HT-29 (cell line): ENCODE measurements at places on chromosomes 4 and X. TPM values are rescaled to one million over a fixed set of nuclear protein-coding genes. Genes with fewer than 3 reads are reported as not detected.
A peak's percentile ranks its signal among the peaks of the same experiment; 100 is the strongest.

DNA sequence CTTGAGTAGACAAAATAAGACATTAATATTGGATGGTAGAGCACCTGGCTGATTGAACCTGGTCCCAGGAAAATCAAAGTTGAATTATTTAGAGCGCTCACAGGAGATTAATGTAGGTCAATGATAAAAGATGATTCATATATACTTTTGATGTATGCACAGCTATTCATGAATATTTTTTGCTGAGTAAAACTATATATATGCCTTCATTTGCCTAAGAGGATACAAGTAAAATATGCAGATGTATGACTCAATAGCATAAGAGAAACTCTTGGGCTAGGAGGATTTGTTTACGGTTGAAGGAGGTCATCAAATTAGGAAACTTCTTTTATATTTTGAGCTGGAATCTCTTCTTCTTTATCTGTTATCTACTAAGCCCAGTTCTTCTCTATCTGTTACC lies 202.7 kb upstream of the HS3ST1 start:
- DNase-seq, result no peak

DNA sequence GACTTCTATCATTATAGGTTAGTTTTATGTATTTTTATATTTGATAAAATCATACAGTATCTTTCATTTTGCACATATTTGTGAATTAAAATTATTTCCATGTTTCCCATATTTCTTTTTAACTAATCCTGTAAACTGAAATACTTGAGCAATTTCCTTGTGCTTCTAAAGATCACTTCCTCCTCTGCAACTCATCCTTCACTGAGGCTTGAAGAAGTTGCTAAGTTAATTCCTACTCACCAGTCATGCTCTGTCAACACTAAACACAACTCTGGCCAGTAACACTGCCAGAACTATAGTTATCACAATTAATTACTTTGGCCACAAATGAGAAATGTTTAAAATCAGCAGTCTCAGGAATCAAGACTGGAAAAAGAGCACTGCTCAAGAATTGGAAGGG lies 6.7 kb downstream of the SPATA4 start:
- no peak for DNase-seq

GRCh38 chr4:174369985-174370384 lies 86.3 kb downstream of the CEP44 start:
- DNase-seq, result no peak

DNA sequence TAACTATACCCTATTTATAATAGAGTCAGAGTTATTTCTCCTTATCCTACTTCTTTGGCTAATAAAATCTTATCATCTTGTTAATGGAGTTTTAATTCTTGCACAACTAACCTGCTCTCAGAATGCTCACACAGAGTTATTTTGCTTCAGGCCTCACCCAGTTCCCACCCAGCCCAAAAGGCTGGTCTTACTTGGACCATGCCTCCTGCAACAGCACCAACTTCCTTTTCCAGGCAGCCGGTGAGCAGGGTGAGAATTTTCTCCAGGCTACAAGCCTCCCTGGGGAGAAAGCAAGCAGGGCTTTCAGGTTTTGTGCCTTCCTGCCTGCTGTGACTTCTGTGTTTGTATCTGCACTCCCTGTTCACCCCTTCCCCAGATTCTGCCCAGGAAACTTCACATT lies 29.1 kb upstream of the BANK1 start:
- DNase-seq, result no peak

- no peak for DNase-seq
Measured at GRCh38 chrX:118717678-118718391, 9.6 kb upstream of the IL13RA1 start.

- DNase-seq, result no peak
Measured at GRCh38 chrX:22357621-22358020, 84.9 kb downstream of the CBLL2 start.

- DNase-seq, result no peak
Measured at GRCh38 chr4:143095447-143095846, 89.3 kb upstream of the USP38 start.

GRCh38 chr4:180189666-180190065 lies 2053.5 kb upstream of the TENM3 start:
- DNase-seq, result no peak

GRCh38 chr4:24930151-24930550 lies 17.3 kb upstream of the CCDC149 start:
- no peak for DNase-seq

- DNase-seq, result no peak
Measured at GRCh38 chrX:150771116-150771515, 77.9 kb downstream of the MTMR1 start.

DNA sequence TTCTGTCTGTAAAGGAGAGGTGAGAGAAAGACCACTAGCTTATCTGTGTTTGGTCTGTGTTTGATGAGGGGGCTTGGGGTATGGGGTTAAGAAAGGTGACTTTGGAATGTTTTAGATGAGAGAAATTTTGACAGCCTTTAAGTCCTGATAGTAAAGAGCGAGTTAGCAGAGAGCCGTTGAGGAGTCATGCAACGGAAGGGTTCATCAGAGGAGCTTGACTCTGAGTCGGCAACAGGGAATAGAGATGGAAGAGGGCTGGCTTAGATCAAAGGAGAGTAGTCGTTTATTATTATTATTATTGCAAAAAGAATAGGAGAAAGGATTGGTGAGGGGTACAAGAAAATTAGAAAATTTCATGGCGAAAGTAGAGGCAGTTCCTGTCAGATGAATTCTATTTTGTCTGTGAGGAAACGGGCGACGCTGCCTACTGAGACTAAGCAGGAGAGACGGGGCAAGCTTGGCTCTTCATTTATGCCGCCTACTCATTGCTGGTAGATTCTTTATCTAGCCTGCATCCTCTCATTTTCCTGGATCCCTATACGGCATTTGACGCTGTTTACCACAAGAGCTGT lies 473 bp upstream of the VAMP7 start:
- no peak for DNase-seq

DNA sequence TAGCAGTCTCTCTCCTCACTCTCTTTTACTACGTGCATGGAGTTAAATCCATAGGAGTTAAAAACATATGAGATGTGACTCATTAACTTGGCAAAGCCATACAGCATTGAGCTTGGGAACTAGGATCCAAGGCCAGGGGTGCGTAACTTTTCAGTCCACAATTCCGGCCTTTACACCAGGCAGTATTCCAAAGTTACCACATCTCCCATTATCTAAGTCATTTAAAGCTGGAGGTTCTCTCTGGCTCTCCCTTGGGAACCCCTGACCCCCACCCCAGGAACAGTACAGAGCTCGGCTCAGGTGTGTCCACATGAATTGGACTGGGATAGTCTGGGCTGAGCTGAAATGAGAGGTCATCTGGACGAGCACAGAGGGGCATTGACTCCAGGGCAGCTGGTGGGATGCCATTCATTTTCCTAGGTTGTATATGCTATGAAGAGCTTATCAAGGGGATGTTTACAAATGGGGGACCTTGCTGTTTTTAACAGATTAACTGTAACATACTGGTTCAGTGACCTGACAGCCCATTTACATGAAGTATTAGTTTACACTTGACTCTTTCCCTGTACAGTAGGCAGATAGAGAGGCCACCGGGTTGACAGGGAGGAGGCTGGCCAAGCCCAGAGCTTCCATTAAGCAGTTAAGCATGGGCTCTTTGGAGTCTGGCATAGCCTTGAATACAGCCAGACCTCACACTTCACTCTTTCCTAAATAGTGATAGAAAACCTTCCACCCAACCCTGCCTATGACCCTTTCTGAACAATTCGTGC lies 128.8 kb downstream of the RAB28 start:
- DNase-seq, result no peak

DNA sequence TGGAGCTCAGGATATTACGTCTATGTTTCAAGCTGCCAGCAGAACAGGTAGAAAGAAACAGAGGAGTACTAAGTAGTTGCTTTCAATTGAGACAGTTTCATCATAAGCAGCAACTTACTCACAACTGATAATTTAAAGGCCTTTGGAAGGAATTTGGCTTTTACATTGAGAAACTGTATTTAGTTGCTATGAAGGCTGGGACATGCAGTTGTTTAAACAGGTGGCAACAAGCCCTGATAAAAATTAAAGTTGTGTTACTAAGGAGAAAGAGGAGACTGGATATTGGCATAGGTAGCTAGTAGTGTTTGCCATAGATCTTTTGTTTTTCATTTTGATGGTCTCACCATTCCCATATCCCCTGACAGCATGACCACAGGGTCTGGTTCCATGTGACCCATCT lies 18.4 kb downstream of the MID1IP1 start:
- no peak for DNase-seq

GRCh38 chr4:42638993-42639392 lies 17.9 kb downstream of the ATP8A1 start:
- DNase-seq, result no peak

DNA sequence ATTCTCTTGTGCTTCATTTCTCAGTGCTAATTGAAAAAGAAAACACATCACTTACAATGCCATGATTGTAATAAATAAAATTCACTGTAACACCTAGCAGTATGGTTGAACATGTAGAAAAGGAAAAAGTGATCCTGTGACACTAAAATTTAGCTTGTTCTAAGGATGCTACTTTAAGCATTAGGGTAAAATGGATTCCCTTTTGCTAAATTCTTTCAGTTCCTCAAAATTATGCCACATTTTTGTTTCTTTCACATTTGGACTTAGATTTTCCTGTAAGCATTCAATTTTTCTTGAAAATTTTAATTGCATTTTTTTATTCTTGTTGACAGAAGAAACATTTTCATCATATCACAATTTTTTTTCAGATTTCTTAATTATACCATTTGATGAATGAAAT lies 19.4 kb downstream of the TET2 start:
- DNase-seq, result no peak

DNA sequence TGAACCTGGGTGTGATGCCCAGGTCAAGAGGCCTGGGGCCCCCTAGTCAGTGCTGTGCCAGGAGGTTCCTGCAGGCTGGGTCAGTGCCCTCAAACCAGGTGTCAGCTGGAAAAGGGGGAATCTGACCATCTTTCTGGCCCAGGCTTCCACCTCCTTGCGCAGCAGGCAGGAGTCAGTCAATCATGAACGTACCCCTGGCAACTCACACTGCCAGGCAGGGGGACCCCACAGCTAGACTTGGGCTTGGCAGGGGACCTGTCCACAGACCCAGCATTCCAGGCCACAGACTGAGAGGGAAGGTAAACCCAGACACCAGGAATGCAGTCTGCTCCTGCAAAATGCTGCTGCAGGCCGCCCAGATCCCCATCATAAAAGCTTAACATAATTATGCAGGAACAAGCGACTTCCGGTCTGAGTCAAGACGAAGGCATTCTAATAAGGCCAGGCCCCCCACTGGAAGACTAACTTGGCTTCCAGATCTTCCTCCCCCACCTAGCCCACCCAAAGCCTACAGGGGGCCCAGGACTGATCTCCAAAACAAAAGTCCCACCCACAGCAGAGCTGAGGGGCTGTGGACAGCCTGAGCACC lies 156.3 kb downstream of the BCOR start:
- no peak for DNase-seq

DNA sequence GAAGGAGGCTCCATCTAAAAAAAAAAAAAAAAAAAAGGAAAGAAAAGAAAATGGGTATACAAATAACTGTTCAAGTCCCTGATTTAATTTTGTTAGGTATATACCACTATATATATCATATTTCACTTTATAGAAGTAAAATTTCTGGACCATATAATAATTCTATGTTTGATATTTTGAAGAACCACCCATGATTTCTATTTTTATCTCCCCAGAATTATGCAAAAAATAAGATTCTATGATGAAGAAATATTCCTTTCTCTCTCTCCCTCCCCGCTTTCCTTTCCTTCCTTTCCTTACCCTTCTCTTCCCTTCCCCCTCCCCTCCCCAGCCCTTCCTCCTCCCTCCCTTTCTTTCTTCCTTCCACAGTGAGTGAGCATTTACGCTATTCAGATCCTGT lies 337.5 kb upstream of the SPANXN4 start:
- DNase-seq, result no peak

DNA sequence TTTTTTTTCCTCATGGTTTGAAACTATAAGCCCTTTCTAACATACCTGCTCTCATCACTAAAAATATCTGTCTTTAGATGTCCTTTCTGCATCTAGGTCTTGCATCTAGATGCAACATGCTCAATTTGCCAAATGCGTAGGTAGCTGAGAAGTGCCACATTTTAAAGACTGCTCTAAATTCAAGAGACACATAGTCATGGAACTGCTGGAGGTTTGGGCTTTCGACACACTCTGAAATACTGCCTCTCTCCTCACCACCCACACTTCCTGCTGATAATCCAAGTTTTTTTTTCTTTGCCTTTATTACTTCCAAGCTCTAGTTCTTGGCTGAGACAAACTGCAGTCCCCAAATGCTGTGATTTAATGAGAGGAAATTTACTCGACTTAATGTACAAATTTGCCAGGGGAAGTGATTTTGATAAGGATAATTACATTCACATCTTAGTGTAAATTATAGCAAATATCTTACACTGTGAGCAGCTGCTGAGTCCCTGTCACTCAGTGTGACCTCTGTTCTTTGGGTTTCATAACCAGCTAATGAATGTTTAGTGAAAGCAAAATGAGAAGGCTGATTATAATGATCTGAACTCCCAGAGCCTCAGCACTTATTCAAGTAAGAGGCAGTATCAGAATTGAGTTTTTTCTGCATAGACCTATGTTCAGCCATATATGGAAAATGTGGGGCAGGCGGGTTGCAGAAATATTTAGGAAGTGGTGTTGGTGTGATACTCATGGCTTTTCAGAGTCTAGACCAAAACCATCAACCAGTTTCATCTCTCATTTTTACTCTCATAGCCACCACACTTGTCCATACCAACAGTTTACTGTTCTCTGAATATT lies 31.3 kb downstream of the DRD5 start:
- no peak for DNase-seq

GRCh38 chr4:114389070-114389685 lies 209.4 kb upstream of the UGT8 start:
- DNase-seq, result no peak

- DNase-seq, result peak; percentile 58
Measured at GRCh38 chr4:3041192-3042142, 32.9 kb downstream of the HTT-AS start.

DNA sequence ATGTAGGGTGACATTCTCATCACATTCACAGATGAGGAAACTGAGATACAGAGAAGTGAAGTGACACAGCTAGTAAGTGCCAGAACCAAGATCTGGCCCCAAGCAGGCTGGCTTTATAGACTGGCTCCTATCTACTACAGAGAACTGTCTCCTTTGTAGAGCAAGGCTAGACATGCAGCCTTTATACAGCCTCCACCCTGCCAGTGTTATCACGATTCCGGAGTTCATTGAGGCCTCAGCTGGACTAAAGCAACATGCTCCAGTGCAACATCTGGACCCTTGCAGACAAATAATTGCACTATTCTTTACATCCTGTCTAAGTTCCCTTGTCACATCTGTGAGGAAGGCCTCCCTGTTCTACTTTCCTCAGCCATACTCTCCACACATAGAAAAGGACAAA lies 58.0 kb upstream of the XIAP start:
- DNase-seq, result no peak

NPNT gene
- 25.7 and 35.4 TPM in 2 replicates for total RNA-seq

SERTM2 gene
- total RNA-seq, result not detected in 2 replicates

CTAG2 gene
- total RNA-seq, result not detected in 2 replicates

SLC10A4 gene
- not detected in 2 replicates for total RNA-seq

GRPR gene
- not detected in 2 replicates for total RNA-seq

BRS3 gene
- not detected in 2 replicates for total RNA-seq

FAM53A gene
- 2.4 and 2.6 TPM in 2 replicates for total RNA-seq

NRK gene
- not detected in 2 replicates for total RNA-seq

NXF2B gene
- total RNA-seq, result not detected in 2 replicates

ENAM gene
- not detected in 2 replicates for total RNA-seq
